T-helper 2 cell (primary cell): ENCODE measurements at places on chromosomes 3 and 15.

DNA sequence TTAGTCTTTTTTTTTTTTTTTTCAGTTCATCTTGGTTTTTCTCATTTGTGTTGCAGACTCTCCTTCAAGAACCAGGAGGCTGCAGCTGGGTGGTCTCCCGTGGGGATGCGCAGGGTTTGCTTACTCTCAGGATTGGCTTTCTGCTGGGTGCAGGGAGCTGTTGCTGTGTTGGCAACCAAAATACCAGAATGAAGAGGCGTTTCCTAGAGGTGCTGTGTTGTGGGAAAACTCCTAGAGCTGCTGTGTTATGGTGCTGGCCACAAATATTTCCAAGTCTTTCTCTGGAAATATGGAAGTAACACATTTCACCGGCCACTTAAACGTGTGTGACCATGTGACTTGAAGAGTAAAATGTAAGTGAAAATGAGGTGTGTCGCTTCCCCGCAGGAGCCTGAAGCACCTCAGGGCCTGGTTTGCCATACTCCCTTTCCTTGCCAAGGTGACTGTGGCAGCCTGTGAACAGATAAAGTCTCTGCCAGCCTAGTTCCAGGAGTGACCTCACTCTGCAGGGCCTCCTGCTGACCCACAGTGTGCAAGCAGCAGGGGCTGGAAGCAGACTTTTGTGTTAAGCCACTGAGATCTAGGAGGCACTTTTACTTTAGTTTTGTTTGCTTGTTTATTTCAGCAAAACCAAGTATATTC is 258.9 kb downstream of the ADAMTS17 start:
- no peak for DNase-seq

- DNase-seq: no peak
Observed at GRCh38 chr15:59516655-59517461, 78.9 kb downstream of the FAM81A start.

GRCh38 chr15:98190914-98191313 is 230.4 kb downstream of the ARRDC4 start:
- no peak for DNase-seq

GRCh38 chr3:61889259-61889658 is 327.9 kb downstream of the PTPRG start:
- DNase-seq: no peak

GRCh38 chr3:158769549-158769948 is 32.3 kb upstream of the MFSD1 start:
- no peak for DNase-seq

DNA sequence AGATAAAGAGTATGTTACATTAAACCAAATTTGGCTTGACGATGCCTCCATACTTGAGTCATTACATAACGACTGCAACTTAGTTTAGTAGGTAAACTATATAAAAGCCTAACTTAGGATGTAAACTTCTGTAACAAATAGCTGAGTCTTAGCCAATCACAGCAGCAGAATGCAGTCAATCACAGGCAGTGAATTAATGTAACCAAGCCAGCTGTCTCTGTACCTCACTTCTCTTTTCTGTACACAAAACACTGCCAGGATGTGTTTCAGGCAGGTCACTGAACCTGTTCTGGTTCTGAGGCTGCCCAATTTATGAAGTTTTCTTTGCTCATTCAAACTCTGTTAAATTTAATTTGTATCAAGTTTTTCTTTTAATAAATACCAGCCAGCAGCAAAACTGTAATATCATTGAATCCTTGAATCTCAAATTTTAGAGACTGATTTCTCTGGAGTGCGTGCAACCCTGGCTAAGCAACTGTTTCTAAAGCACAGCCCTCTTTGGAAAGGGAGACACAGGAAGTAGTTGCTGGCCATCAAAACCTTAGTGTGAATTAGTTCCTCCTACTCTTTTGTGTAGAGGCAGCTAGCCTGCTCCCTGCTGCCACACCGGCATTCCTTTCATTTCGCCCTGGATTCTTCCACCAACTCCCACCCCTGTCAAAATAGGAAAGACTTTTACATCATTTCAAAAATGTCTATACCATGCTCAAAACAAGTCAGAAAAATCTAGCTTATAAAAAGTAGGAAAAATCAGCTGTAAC is 15.2 kb downstream of the RFTN1 start:
- no peak for DNase-seq

- no peak for DNase-seq
Observed at GRCh38 chr15:48501208-48501607, 144.3 kb downstream of the FBN1 start.

DNA sequence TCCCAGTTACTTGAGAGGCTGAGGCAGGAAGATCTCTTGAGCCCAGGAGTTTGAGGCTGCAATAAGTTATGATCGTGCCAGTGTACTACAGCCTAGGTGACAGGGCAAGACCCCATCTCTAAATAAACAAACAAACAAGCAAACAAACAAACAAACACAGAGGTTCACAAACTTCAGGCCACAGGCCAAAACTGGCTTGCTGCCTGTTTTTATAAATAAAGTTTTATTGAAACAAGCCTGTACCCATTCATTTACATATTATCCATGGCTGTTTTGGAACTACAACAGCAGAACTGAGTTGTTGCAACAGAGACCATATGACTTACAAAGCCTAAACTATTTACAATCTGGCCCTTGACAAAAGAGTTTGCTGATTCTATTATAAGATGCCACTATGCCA is 6.5 kb downstream of the DYNC1LI1 start:
- no peak for DNase-seq

- DNase-seq: no peak
Observed at GRCh38 chr3:36408146-36408545, 27.8 kb downstream of the STAC start.

GRCh38 chr3:31364711-31365110 is 168.0 kb upstream of the STT3B start:
- DNase-seq: no peak

GRCh38 chr15:87239582-87240230 is 1016.8 kb downstream of the NTRK3 start:
- no peak for DNase-seq

DNA sequence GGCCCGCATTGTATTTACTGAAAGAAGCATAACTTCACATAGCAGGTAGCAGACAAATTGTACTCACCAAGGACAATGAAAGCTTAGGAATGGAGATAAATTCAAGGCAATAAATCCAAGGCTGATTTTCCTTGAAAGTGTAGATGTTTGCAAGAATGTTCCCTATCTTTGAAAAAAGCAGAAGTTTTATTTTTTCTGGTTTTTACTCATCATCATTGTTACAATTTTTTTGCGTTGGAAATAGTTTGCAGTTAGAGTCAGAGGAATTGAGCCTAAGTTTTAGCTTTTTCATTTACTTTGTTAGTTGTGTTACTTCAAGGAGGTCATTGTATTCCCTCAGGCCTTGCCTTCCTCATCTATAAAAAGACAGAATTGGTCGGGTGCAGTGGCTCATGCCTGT is 213.9 kb upstream of the TBL1XR1 start:
- DNase-seq: no peak

DNA sequence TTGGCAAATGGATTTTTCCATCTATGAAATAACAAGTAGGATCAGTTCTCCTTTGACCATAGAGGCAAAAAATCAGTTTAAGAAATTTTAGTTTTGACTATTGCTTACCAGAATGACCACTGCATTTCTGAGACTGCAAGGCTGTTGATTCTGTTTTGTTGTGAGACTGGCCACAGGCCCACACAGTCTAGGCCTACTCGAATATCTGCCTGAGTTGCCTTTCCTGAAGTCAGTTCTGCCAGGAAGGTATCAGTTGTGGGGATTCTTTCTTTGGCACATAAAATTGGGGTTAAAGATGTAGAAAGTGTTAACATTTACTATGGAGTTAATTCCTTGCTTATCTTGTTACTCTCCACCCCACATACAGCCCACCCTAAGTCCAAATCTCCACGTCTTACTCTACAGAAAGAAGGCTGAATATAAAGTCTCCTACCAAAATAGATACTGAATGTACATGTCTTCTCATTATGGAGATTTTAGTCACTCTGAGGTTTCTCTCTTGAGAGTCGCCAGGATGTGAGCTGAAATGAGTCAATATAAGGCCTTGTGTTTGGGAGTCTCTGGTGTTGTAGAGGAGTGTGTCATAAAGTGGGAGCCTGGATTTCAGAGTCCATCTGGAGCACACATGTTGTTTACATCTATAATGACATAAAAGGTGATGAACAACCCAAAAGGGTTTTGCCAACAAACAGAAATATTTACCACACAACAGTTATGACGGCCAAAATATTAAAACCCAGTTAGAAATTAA is 45.0 kb upstream of the WWTR1 start:
- DNase-seq: no peak

GRCh38 chr3:107630779-107631178 is 108.0 kb downstream of the BBX start:
- DNase-seq: no peak

DNA sequence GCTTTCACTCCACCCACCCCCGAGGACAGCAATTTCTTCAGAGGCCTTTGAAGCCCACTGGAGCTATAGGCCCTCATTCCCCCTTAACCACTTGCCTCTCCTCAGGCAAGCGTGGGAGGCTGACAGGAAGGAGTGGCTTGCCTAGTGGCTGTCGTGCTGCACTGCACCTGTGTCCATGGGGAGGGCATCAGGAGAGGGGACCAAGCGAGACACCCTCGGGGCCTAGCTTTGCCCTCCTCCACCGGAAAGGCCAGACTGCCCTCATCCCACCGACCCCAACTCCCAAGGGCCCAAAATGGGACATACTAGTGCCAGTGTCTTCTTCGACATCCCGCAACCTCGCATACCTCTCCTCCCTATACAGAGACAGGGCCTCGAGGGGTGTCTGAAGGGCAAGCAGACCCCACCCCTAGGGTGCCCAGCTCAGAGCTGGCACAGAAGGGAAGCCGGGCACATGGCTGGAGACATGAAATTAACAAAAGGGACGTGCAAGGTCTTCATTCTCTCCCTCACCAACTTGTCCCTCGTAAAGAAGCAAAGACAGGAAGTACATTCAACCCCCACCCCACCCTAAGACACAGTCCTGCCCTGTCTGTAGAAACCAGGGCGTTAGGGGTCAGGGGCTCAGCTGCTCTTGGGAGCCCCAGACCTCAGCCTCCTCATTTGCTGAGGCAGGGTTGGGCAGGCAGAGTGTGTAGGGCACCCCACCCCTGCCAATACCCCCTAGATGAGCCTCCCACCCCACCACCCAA is 24.3 kb downstream of the VIPR1 start:
- DNase-seq: peak; percentile 36

GRCh38 chr15:99929266-99929665 is 196.0 kb upstream of the LYSMD4 start:
- DNase-seq: no peak
